ENCODE measurements at places on chromosomes 4 and X.

DNA sequence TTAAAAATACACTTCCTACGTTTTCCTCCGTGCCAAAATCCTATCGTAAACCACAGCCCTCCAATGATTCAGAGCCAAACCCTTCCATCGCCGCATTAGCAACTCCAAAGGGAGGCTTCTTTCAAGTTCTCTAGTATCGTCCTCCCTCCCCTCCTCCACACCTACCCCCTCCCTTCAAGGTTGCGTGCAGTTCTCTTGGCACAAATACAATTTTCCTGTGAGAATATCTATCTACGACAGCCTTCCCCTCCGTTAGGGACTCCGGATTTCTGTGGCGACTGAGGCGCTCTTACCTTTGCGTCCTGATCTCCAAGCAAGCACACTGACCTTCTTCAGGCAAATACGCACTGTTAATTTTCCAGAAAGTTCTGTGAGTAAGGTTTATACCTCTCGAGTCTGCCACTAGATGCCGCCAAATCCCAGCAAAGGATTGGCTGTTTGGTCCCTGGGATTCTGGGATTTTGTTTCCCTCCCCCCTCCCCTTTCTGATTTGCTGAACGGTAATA, 1.2 kb upstream of the MORF4L2 start:
- peak; percentile 71 for DNase-seq

GRCh38 chrX:119999087-119999634, 55.6 kb upstream of the NKAP start:
- DNase-seq: no peak

DNA sequence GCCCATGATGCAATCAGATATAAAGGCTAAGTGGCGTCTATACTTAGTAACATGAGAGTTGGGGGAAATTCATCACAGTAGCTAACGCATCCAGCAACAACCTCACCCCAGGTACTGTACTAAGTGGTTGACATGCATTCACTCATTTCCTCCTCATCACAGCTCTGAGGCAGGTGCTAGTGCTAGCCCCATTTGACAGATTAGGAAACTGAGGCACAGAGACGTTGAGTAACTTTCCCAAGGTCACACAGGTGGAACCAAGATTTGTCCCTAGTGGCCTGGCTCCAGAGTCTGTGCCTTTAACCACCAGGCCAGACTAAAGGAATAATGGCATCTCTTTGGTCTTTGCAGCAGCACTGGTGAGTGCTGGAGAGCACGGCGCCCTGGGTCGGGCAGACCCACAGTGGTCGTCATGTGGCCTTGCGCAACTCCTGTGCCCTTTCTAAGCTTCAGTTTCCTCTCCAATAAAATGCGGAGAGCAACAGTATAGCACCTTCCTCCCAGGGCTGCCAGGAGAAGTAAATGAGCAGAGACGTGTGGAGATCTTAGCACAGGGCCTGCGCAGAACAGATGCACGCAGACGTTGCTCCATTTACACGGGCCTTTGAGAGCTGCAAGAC, 186.4 kb downstream of the BCOR start:
- no peak for DNase-seq

GRCh38 chrX:38458071-38458470, 103.3 kb upstream of the TSPAN7 start:
- no peak for DNase-seq

GRCh38 chrX:110258552-110258951, 59.3 kb downstream of the AMMECR1 start:
- DNase-seq: no peak

DNA sequence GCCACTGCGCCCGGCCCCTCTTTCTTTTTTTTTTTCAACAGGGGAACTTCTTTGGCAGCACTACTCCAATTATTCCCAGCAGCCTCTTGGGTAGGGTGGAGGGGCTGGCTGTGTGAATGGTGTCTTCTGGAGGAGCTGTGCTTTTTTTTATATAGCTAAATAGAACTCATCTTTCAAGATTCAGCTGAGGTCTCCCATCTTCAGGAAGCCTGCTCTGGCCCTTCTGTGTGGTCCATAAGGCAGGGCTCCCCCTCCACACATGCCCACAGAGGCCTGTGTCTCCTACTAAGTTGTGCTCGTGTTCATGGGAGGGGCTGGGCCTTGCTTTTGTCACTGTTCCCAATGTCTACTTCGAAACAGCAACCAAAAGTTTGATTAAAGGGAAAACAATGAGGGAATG, 116.8 kb downstream of the AFAP1 start:
- no peak for DNase-seq

- DNase-seq: no peak
These were observed 139.4 kb upstream of the BOD1L1 start for GRCh38 chr4:13766761-13767540.

DNA sequence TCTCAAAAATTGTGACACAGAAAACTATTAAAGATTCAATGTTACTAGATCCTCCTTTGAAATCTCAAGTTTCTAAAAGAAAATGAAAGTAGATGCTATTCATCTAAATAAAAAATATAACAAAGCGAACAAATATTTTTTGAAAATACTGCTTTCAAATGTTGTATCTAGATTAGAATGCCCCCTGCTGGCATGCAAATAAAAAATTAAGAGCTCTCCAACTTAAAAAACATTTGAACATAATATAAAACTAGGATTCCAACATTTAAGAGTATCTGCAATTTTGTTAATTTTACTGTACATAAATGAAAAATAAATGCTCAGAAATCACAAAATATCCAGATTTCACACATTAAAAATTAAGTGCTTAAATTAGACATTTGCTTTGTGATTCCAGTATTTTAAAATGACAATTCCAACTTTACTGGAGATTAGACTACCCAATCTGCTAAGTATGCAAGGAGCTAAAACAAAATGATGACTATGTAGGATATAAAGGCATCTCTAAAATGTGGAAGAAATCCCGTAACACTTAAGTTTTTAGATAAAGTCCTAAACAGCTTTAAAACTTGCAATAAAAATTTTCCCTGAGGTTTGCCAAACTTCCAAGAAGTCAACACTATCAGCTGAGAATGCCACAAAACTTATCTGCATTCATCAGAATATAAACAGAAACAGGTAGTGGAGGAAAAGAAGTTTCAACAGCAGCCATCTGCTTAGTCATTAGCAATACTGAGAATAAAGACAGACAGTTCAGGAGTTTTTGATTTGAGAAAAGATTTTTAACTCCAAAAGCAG, 32.7 kb downstream of the DHX15 start:
- no peak for DNase-seq

GRCh38 chrX:50971395-50971794, 60.9 kb downstream of the BMP15 start:
- DNase-seq: no peak

- DNase-seq: no peak
These were observed 18.2 kb downstream of the PRDM8 start for GRCh38 chr4:80215449-80216052.

- no peak for DNase-seq
These were observed 834.7 kb downstream of the RAPGEF2 start for GRCh38 chr4:159937595-159937994.

GRCh38 chr4:145234091-145234706, 53.8 kb upstream of the OTUD4 start:
- DNase-seq: peak; percentile 40

DNA sequence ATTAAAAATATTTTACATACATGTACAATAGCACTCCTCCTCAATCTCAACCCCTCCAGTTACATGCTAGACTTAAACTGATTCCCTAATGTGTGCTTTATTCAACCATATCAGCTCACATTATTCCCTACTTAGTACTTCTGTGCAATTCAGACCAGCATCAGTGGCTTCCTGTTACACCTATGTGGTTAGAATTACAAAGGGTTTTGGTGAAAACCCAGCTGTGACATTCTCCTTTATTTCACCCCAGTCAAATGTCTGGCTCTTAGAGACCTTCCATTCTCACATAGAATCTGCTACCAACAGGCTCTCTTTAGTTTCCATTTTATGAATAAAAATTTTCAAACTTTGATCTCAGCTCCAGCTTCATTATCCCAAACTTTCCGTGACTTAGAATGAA, 85.2 kb upstream of the SLC7A11 start:
- DNase-seq: no peak

DNA sequence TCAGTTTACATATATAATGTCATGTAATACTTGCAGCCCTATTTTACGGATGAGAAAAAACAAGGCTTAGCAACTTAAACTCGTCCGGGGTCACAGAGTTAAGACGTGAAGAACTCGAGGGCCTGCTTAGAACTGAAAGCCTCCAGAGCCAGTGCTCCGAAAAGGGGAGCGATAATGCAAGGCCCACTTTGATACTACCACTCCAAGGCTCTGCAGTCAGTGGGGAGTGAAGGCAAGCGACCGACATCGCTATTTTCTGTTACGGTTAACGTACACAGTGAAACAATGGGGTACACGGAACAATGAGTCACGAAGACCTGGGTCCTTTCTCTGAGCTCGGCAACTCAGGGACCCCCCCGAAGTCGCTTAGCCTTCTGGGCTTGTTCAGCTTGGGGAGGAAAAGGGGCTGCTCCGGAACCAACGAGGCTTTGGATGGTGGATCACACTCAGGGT, 965 bp downstream of the PPA2 start:
- no peak for DNase-seq

GRCh38 chr4:158102904-158103303, 69.9 kb downstream of the GASK1B start:
- DNase-seq: no peak

GRCh38 chr4:41125558-41126311, 88.6 kb downstream of the APBB2 start:
- DNase-seq: peak; percentile 45

- DNase-seq: no peak
These were observed 79.9 kb upstream of the ADGRG2 start for GRCh38 chrX:19202171-19202570.

DNA sequence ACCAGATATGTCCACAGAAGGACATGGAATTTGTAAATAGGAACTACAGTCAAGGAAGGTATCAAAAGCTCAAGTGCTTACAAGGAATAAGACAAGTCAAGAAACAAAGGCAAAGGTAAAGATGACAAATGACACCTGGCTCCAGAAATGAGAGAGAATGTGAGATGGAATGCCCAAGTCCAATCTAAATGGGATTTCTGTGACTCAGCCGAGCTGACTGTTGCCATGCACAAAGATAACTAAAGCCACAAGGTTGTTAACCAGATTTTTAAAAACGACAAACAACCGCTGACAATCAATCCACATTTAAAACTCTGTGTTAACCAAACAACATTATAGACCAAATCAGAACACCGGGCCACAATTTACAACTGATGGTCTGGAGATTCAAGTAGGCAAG, 1.1 kb downstream of the NFXL1 start:
- no peak for DNase-seq

DNA sequence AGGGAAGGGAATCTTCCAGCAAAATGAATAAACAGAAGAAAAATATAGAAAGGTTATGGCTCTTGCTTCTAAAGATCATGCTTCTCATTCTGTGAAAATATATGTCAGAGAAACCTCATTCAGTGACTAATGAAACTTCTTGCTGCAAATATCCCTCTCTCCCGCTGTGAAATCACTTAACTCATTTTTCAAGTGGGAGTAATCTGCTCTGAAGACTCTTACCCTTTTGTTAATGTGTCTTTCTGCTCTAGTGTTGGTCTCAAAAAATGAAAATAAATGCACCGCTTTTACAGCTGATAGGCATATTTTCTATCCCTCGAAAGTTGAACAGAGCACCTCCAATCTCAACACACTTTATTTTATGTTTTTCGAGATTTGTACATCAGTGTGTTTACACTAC, 252.3 kb downstream of the NLGN4X start:
- DNase-seq: no peak

- no peak for DNase-seq
These were observed 283.6 kb downstream of the CFAP299 start for GRCh38 chr4:80619070-80619674.

- DNase-seq: no peak
These were observed 80.6 kb upstream of the CBR4 start for GRCh38 chr4:169090484-169091215.

- peak; percentile 72 for DNase-seq
These were observed 205.9 kb upstream of the GALNT7 start for GRCh38 chr4:172962564-172963353.

GRCh38 chr4:99593781-99594641, 19.4 kb downstream of the MTTP start:
- DNase-seq: no peak

DNA sequence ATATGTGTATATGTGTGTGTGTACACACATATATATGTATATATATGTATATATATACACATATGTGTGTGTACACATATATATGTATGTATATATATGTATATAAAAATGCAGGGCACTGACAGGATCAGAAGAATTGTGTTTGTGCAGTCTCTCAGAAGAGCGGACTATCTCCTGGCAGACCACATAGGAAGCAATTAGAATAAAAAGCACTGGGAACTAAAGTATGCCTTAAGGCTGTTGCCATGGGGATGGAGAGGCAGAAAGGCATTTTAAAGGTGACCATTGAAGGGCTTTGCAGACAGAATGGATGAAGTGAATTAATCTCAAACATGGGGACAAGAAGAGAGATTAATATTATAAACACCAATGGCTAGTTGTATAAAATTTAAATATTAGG, 33.7 kb upstream of the USP51 start:
- no peak for DNase-seq

GRCh38 chr4:44916411-44916810, 190.1 kb upstream of the GNPDA2 start:
- DNase-seq: no peak

Measured in thyroid gland (tissue), 4 donors.